ENCODE measurements at places on chromosomes 3 and 15.

GRCh38 chr3:53880396-53881345, 1.3 kb downstream of the ACTR8 start:
- no peak for DNase-seq

GRCh38 chr15:101187820-101188636, 63.8 kb downstream of the CHSY1 start:
- DNase-seq, result no peak

GRCh38 chr3:180253283-180253682, 216.5 kb upstream of the PEX5L start:
- DNase-seq, result no peak

- no peak for DNase-seq
These were observed 2.5 kb upstream of the ANKRD28 start for GRCh38 chr3:15800327-15800726.

DNA sequence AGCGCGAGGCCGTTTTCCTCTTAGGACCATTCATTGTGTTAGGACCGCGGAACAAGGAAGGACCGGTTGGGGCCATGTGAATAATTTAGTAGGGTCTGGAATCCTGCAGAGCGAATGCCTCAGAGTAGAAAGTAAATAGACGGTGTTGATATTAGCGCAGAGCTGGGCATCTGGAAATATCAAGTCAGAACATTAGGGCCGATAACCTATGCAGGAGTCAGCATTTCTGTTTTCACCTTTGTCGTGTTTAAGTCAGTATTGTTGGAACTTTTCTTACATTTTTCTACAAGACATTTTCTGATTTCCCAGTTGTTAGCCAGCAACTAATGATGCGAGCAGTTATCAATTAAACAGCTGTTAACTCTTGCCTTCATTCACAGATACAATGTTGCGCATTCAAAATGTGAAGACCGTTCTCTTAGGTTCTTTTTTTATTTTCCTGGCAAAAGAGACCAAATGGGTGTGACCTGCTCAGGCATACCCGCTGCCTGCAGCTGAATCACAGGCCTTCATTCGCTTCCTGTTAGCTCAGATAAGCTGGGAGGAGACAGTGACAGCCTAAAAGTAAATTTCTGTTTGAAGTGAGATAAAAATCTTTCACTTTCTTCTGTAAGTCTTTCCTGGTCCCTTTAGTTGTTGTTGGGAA, 966 bp upstream of the PKM start:
- DNase-seq, result peak; percentile 84

DNA sequence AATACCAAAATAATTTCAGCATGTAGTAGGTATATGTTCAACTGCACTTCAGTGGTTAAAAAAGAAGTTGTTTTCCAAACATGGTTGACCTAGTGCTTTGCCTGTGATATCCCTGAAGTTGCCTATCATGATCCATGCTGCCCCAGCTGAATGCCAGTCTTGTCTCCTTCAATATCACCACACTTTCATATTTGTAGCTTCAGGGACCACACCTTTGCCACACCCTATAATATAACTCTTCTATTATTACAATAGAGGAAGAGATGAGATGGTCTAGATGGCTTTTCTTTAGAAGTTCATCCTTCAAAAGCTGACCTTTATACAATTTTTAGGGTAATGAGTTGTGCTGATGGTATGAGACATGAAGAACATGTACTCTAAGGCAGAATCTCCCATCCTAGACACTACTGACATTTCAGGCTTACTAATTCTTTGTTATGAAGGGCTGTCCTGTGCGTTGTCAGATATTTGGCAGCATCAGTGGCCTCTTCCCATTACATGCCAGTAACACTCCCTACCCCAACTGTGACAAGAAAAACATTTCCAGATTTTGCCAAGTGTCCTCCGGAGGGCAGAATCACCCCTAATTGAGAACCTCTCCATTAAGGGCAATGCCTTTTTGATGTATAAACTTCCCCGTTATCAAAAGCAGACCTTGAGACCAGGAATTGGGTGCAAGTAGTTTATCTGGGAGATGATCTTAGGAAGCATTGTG, 76.2 kb upstream of the PLCL2 start:
- no peak for DNase-seq

Data from CD4-positive, CD25-positive, alpha-beta regulatory T cell (primary cell).